ENCODE measurements at places on chromosomes 13 and 19.

GRCh38 chr19:50792272-50793250 is 2.3 kb downstream of the ACP4 start:
- no peak for ATAC-seq

DNA sequence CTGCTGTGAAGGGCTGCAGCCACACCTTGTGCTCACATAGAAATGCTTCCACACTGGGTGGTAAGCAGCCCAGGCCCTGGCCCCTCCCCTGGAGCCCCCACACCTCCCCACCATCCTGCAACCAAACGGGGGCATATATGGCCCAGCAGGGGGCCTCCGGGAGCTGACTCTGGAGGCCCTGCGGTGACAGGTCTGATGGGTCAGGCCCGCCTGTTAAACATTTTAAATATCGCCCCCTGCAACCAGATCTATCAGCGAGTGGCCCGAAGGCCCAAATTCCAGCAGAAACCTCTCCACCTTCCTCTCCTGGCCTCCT is 48.0 kb upstream of the KATNAL1 start:
- peak; percentile 41 for ATAC-seq

- no peak for ATAC-seq
These were observed 13.5 kb downstream of the FPR3 start for GRCh38 chr19:51808333-51808986.

- no peak for ATAC-seq
These were observed 327.2 kb downstream of the GPC5 start for GRCh38 chr13:91725646-91726045.

DNA sequence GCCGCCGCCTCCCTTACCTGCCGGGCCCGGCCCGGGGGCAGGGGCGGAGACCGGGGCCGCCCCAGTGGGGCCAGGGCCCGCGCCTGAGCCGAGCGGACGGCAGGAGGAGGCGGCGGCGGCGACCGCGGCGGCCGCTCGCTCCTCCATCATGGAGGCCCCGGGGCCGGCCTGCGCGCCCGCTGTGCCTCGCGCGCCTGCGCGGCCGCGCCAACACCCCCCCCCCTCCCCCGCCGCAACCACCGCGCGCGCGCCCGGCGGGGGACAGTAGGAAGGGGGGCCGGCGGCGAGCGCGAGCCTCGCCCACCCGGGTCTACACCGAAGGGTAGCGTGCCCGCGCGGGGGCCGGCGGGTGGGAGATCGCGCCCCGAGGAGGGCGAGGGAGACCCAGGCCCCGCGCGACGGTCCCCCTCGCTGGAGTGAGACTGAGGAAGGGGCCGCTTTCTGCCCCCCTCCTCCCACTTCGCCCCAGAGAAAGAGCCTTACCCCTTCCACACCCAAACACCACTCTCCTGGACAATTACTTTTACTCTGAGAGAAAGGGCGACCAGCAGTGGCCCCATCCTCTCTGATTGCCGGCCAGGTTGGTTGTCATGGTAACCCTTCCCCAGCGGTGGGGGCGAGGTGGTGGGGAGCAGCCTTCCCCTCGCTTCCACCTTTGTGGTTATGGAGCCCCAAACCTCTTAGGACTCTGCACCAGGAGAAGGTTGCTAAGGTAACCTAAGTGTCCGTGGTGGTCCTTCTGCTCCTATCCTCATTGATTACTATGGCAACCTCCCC is at the start of gene STRN4:
Gene STRN4, minus strand, starts transcription at position 170 of the 777 bp plus-strand sequence. Its CDS starts 20 bp downstream, at position 150.
- peak; percentile 58 for ATAC-seq

DNA sequence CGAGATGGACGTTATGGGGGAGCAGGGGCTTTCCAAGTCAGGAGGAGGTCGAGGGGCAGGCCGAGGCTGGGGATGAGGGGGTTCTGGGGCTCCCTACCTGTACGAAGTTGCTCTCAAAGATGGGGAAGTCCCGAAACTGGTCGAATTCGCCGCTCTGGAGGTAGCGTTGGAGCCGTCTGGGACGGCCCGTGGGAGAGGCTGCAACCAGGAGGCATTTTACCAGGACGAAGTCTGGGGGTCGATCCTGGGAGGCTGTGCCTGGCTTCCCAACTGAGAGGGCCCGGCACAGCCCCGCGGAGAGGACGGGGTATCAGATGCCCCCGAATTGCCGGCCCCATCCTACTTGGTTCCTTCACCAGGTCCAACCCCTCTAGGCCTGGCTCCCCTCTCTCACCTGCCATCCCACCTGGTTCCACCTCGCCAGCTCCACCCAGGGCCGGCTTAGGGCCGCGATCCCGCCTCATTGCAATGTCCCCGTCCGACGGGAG is 527 bp upstream of the EMC10 start:
- no peak for ATAC-seq

GRCh38 chr19:4981681-4981958 is 12.7 kb downstream of the KDM4B start:
- no peak for ATAC-seq

DNA sequence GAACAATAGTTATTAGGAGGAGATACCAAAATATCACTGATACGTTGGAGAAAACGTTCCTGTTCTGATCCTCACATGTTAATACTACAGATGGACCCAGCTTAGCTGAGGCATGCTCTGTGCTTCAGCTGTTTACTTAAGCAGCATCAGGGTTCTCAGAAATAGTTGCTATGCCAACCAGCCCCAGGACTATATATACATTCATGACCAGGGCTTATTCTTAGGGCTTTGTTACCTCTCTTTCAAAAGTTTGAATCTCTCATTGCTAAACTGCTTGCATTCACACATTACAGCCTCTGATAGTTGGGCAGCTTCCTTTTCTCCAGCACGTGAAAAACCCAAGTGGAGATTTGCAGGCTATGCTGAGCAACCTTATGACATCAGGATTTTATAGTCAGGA is 800.4 kb downstream of the DIAPH3 start:
- ATAC-seq: no peak

DNA sequence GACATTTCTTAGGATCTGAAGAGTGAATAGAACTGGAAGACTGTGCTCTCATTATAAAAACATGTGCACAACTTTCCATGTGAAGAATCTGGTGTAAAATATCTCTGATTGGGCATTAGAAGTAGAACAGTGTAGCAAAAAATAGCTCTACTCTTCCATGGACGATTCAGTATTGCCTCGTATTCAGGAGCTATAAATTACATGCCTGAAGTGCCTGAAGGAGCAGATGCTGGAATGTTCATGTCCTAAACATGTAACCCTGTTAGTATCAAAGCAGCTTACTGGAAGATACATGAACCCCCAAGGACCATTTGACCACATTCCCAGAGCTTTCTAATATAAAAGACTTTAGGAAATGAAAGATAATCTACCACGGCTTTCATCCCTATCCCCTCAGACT is 528.9 kb downstream of the DACH1 start:
- no peak for ATAC-seq

DNA sequence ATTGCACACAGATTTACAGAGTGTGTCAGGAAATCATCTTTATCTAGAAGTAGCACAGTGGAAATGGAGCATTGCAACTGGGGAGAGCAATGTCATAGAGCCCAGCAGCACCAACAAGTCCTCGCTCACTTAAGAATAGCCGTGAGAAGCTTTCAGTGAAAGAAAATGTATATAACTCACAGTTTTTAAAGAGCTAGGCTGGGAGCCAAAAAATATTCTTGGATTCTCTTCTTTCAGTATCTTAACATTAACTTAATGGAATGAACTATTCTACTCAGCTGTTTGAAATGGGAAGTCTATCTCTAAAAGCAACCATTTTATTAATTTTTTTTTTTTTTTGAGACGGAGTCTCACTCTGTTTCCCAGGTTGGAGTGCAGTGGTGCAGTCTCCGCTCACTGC is 329.6 kb downstream of the COG6 start:
- no peak for ATAC-seq

- ATAC-seq: no peak
These were observed 1004.8 kb downstream of the SLITRK5 start for GRCh38 chr13:88676016-88676415.

DNA sequence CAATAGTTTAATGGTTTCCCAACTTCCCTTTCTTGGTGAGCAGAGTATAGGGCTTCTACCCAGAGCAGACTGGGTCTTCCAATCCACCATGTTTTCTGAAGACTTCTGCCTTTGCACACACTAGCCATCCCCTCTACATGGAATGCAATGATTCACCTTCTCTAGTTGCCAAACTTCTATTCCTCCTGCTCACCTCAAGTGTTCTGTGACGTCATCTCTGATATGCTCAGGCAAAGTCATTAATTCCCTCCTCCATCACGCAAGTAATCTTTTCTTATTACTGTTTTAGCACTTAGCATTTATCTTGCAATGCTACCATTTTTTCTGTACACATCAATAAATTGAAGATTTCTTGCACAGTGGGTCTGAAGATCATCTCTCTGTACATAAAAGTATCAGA is 174.2 kb downstream of the RBM26 start:
- no peak for ATAC-seq

- ATAC-seq: no peak
These were observed 5.4 kb downstream of the RSPH6A start for GRCh38 chr19:45809643-45810159.

DNA sequence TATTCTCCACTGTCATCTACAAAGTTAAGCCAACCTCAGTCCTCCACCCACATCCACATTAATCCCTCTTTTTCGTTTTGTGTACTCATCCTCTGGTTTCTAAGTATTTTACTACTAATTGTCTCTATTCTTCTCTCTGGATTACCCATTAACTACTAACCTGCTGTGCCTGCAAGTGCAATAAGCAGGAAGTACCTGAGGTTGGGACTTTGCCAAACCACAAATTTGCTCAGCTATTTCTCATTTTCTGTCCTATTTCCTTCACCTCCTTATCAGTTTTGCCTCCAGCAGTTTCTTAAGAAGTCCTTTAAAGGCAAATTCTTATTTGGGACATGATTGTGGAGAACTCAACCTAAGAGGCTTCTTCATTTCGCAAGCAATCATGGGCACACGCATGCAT is 1708.9 kb downstream of the SLITRK5 start:
- ATAC-seq: no peak

DNA sequence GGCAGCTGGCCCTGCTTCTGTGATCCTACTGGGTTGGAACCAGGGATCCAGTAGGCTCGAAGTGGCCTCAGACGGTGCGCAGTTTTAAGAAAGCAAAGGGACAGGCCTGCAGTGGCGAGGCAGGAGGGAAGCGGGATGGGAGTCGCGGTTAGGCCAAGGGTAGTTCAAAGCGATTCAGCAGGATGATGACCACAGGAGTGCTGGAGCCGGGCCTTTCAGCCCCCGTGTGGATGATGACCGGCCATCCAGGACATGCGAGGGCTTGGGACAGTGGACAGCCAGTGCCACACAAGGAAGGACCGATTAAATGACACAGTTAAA is 854 bp downstream of the RNASEH2B start:
- peak; percentile 44 for ATAC-seq

DNA sequence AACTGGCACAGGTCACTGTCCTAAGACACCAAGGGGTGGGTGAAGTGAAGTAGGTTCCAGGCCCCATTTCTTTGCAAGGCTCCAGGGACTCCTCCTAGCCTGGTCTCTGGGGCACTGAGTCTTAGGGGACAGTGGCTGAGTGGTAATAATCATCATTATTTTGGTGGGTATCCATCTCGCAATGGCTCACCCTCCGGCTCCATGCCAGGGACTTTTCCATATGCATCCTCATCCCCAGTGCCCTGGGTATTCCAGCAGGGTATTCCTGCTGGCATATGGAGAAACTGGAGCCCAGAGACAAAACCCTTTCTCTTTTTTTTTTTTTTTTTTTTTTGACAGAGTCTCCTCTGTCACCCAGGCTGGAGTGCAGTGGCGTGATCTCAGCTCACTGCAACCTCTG is 2.5 kb downstream of the PDE4A start:
- ATAC-seq: no peak

- ATAC-seq: no peak
These were observed 33.4 kb downstream of the SPRY2 start for GRCh38 chr13:80307401-80307987.

GRCh38 chr19:30106417-30107095 is 164.5 kb downstream of the URI1 start:
- no peak for ATAC-seq

DNA sequence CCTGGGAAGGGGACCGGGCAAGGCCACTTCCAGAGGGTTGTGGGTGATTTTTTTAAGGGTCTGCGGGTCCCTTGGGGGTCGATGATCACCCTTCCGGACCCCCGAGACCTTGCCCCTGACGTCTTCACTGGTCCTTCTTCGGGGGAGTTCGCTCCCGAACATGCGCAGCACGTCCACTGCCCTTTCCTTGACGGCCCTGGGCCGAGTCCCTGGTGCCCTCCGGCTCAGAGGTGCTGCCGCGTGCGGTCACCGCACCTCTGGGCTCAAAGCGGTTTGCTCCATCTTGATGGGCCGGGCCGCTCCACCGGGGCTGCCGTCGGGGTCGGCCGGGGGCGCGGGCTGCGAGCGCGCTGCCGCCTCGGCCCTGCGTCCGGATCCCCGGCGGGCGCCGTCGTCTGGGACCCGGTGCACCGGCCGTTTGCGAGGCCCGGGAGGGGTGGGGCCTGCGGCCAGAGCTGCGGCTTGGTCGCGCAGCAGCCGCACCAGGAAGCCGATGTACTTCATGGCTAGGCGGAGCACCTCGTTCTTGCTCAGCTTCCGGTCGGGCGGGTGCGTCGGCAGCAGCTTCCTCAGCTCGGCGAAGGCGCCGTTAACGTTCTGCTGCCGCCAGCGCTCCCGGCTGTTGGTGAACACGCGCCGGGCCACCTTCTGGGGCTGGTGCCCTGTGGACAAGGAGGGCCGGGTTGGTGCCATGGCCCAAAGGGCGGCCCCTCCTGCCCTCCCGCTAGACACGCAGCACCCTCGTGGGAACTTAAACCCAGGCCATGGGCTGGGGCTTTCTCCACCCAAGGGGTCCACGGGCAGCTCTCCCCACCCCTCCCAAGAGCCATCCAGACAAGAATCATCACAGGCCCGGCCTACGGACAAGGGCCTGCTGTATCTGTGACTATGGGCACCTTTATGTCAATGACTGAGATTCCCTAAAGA is 3.3 kb downstream of the LYL1 start:
- ATAC-seq: peak; percentile 29

DNA sequence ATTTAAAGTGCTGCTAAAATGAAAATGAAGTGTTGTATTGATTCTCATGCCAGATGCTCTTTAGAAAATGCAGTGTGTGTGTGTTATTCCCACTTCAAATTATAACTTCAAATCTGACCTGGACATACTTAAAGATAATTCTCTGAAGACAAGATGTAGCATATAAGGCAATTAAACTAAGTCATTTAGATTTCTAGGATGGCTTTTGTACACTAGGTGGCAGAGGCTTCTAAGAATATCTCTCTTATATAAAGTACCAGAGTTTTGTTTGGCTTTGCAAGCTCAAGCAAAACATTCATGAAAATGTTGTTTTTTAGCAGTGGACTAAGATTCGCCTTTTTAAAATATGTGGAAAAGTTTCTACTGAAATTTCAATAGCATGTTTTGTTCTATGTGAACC is 407.2 kb downstream of the GPC5 start:
- ATAC-seq: no peak

GRCh38 chr13:51837016-51837415 is 8.0 kb downstream of the TMEM272 start:
- no peak for ATAC-seq

All from esophagus mucosa (tissue), 1 donor.